ENCODE measurements at places on chromosomes 3 and 15.

DNA sequence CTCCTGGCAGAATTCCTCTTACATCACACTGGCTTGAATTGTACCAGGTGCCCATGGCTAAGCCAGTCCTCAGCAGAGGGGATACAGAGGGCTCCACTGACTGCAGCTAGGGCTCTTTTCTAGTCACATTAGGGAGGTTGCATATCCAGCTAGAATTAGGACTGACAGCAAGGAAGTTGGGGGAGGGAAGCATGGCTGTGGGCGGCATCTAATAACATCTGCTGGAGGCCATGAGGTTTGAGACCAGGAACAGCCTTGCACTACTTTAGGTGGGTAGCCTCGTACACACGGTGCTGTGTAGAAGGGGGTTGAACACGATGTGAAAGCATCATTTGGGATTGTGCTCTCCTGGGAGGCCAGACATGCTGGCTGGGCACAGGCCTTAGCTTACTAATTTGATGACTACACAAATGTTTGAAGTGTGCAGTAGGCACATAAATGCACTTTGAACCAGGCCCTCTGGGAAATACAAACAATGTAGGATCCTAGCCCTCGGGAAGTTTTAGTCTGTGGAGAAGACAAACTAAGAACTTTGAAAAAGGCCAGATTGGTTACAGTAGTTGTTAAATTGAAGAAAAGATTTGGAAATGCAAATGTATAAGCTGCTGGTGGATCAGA is 30.2 kb downstream of the CHCHD6 start:
- no peak for DNase-seq

DNA sequence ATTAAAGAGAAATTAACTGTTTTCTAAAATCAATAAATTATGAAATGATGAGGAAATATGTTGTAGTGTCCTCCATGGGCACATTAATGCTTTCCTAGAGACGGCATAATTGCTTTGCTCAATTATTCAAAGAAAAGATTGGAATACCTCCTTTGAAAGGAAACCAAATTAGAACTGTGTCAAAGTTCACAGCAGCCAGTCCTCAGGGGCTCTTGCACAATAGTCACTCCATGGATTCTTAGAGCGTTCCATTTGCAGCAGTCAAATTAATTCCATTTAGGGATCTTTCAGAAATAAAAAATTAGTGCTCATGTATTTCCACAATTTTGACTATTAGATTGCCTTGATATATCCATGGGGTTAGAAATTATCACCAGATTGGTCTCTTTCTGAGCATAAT is 841.6 kb upstream of the DPPA4 start:
- no peak for DNase-seq

DNA sequence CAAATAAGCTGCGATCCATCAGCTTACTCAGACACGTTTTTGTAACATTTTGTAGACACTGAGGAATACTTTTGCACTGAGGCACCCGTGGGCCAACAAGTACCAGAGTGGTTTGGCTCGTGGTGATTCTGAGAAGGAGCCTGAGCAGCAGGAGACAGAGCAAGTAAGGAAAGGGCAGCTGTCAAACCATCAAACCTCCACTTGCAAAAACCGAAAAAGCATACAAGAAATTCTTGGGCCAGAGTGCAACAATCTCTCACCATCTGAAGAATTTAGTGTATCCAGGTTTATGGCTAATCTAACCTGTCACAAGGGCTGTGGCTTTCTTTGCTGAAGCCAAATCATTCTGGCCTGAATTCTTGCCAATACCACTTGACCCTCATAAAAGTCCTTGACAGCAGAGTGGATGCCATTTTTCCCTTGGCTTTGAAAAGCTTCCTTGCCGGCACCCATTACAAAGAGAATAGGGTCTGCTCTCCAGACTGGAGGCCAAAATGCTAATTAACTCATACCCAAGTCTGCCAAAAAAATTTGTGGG is 56.7 kb downstream of the MYO1E start:
- no peak for DNase-seq

- DNase-seq = no peak
These were observed 175.5 kb upstream of the CD96 start for GRCh38 chr3:111366515-111366914.

- DNase-seq = no peak
These were observed 2.1 kb downstream of the SFMBT1 start for GRCh38 chr3:53043738-53044137.

GRCh38 chr3:175716446-175716845 is 857.3 kb downstream of the NAALADL2 start:
- no peak for DNase-seq

DNA sequence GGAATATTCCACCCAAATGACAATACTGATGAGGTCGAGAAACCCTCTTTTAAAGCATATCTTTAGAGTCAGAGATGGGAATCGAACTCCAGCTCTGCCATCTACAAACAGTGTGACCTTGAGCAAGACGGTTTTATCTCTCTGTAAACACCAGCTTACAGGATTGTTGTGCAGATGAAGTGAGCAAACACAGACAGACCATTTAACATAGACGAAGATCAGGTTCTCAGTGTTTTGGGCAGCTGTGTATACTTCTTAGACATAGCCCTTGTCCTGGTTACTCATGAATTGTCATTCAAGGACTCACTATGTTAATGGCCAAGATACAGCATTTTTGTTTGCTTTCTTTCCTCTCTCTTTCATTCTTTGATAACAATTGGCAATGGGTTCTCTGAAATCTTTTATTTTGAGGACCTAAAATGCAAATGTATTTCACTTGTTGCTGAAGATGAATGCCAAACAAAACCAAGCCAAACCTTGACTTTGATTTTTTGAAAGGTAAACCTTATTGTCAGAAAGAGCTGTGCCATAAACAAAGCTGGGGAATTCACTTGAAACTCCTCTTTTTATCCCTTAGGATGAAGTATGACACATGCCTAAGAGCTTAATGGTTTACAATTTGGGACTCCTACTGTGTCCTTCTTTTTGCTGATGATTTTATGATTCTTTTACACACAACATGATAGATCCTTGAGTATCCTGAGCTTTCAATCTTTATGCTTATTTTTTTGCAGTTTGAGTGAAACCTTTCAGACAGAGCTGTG is 250.0 kb upstream of the PDZRN3 start:
- DNase-seq = no peak

DNA sequence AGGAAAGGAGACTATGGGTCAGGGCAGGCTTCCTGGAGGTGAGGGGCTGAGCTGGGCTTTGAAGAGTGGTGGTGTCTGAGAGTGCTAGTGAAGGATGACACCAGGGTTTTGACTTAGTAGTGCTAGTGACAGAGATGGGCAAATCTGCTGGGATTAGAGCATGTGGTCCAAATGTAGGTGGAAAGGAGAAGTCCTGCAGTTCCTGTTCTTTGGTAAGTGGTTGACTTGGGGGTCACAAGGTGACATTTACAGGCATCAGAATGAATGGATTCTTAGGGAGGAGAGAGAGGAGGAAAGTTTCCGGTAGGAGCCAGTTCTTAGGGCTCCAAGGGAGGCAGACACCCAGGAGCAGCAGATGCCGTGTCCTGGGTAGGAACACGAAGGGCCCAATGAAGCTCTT is 796 bp upstream of the DOCK3 start:
- DNase-seq = no peak

- no peak for DNase-seq
These were observed 43.4 kb upstream of the FAH start for GRCh38 chr15:80109388-80109787.

- no peak for DNase-seq
These were observed 28.5 kb downstream of the TBC1D23 start for GRCh38 chr3:100289339-100289738.

DNA sequence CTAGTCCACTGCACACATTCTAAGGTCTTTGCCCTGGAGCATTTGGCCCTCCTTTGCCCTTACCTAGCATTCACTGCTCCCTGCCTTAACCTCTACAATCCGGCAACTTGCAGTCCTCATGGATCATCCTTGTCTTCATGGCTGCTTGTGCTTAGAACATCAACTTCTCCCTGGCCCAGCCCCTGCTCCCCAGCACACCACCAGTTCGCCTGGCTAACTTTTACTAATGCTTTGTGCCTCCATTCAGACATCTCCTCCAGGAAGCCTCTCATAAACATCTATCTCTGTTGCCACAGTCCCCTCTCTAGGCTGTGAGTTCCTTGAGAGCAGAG is 57.1 kb downstream of the AAGAB start:
- no peak for DNase-seq

DNA sequence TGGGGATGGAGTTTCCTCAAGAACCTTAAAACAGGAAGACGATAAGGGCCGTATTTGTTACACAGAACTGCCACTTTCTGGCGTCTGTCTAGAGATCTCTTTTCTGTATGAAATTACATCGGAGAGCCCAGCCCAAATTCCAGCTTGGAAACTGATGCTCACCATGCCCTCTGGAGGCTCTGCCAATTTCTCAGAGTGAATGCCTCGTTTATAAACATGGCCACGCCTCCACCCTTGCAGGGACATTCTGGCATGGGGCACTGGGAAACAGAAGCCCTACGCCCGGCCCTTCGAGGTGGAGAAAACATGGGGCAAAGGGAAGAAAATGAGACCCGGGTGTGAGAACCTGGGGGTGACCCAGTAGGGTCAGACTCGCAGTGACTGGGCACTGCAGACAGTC is 53.4 kb upstream of the SEC13 start:
- DNase-seq = no peak

GRCh38 chr3:146521394-146521793 is 23.0 kb downstream of the PLSCR1 start:
- DNase-seq = no peak

DNA sequence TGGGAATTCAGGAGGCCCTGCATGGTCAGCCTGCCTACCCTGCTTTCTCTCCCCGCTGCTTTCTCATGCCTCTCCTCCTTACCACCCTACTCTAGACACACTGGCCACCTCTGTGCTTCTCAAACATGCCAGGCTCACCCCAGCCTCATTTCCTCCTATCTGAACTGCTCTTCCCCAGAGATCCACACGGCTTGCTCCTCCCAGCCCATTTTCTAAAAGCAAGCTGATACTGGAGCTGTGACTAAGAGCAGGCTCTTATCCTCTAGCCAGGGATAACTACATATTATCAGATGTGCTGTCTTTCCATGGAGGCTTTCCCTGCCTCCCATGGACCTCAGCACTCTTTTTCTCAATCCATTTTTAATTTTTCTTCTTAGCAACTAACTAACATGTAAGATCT is 85.9 kb downstream of the BOC start:
- DNase-seq = no peak

- DNase-seq = no peak
These were observed 66.7 kb upstream of the XCR1 start for GRCh38 chr3:46093966-46094365.

GRCh38 chr3:45894015-45894414 is 7.7 kb downstream of the CCR9 start:
- DNase-seq = no peak

GRCh38 chr15:51312166-51313073 is 26.0 kb downstream of the CYP19A1 start:
- DNase-seq = no peak

- DNase-seq = no peak
These were observed 151.8 kb upstream of the SOX14 start for GRCh38 chr3:137612291-137612690.

- DNase-seq = no peak
These were observed 193.4 kb upstream of the UBE2E1 start for GRCh38 chr3:23612296-23612891.

- peak; percentile 57 for DNase-seq
These were observed 107.7 kb downstream of the ETFA start for GRCh38 chr15:76203346-76204108.

DNA sequence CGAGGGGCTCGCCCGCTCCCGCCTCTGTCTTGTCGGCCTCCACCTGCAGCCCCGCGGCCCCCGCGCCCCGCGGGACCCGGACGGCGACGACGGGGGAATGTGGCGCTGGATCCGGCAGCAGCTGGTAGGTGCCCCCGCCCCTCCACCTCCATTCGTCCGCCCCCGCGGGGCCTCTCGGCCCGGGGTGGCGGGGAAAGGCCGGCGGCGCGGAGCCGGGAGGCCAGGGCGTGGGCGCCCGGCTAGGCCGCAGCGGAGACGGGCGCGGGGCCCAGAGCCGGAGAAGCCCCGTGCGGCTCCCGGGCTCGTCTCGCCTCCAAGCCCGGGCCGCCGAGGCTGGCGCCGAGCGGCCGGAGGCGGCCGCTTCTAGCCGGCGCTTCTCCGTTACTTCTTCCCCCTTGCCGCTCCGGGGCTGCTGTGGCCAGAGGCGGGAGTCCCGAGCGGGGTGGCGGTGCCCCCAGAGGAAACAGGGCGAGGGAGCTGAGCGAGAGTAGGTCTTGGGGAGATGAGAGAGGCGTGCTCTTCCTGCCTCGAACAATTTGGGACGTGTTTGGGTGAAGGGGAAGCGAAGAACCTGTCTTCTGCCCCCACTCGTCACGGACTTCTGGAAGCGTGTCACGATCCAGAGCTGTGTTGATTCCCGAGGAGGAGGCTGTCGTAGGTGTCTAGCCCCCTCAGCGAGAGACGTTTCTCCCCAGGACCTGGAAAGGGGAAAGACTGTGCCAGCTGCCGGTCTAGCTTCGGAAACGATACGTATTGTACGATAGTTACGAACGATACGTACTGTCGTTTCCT is 555 bp downstream of the ATP11B start:
- peak; percentile 85 for DNase-seq

Measured in activated effector memory CD4-positive, alpha-beta T cell treated with anti-CD3 and anti-CD28 coated beads, Interleukin-2, amount 50 U/mL, for 16 hours (primary cell).